ENCODE measurements at places on chromosomes 7 and 10. TPM values are rescaled to one million over a fixed set of nuclear protein-coding genes. Genes with fewer than 3 reads are reported as not detected.

Gene TMEM178B
- total RNA-seq = 2.9 TPM

Gene PNLIPRP3
- not detected for total RNA-seq

Gene EVX1
- total RNA-seq = not detected

Gene COL17A1
- 2.3 TPM for total RNA-seq

Gene GPR22
- total RNA-seq = not detected

Gene SLC13A4
- 0.28 TPM for total RNA-seq

Gene ZNF800
- 9.2 TPM for total RNA-seq

Gene ALOX5
- total RNA-seq = 0.96 TPM

Gene MMP21
- not detected for total RNA-seq

Gene CRYGN
- total RNA-seq = not detected

Gene CALCR
- total RNA-seq = not detected

Gene C10orf62
- total RNA-seq = not detected

Gene KCNH2
- total RNA-seq = 11.1 TPM

Gene CALHM1
- 0.06 TPM for total RNA-seq

DNA sequence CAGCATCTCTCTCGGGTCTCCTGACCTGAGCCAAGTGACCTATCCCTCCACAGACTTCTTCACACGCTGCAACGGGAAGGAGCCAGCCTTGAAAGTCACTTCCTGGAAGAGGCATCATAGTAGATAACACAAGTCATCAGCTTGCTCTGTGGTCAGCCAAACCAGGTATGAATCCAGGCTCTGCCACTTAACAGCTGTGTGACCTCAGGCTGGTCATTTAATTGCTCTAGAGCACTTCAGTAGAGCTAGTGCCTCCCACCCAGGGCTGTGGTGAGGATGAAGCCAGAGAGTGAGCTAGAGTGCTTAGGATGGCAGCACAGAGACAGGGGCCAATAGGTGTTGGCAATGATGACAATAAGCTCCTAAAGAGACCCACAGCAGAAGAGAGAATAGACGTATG lies 247.7 kb upstream of the ZMIZ1 start:
- no peak overlapping the region for H3K4me3 ChIP-seq
- no peak overlapping the region for H3K27ac ChIP-seq
- no peaks in the 10 kb centered on the region for H3K36me3 ChIP-seq

- H3K27me3 ChIP-seq = no peaks in the 10 kb centered on the region
- no peaks in the 10 kb centered on the region for H3K4me1 ChIP-seq
- no peak overlapping the region for H3K27ac ChIP-seq
- no peak for DNase-seq
- no peak overlapping the region for H3K4me3 ChIP-seq
Observed at GRCh38 chr7:15239801-15240200, 322.0 kb downstream of the AGMO start.

GRCh38 chr10:29804025-29804852 lies 169.5 kb upstream of the SVIL start:
- DNase-seq = no peak
- no peak overlapping the region for H3K27ac ChIP-seq
- H3K36me3 ChIP-seq = no peaks in the 10 kb centered on the region

DNA sequence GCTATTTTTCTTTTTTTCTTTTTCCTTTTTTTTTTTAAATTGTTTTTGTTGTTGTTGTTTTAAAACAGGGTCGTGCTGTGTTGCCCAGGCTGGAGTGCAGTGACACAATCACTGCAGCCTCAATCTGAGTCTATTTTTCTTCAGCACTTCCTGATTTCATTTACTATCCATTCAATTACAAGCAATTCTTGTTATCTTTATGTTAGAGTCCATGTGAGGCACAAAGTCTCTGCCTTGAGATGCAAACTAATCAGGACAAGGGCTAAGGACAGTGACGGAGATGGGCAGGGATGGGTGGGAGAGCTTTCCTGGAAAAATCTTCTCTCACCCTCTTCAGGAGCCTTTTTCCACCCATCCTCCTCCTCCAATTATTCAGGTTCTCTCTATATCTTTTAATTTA lies 157.3 kb upstream of the AUTS2 start:
- DNase-seq = no peak
- no peak overlapping the region for H3K27ac ChIP-seq
- H3K27me3 ChIP-seq = no peaks in the 10 kb centered on the region
- no peaks in the 10 kb centered on the region for H3K36me3 ChIP-seq

DNA sequence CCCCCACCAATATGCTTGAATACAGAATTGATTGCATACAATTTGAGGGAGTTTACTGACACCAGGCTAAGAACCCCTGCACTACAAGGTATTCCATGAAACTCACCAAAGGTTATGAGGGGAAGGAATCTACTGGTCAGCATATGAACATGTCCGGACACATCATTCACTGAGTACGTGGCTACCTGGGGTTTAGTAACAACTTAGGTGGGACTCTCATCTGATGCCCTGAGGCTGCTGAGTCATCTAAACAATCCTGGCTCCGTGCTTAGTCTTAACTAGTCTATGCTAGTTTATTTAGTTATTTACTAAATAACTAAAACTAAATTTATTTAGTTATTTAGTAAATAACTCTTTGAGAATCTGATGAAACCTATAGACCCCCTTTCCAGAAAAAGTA lies 11.3 kb downstream of the PI4K2A start:
- H3K27me3 ChIP-seq = no peaks in the 10 kb centered on the region
- H3K4me1 ChIP-seq = peaks cover 10% of the 10 kb centered on the region
- no peak for DNase-seq
- no peak overlapping the region for H3K4me3 ChIP-seq
- H3K36me3 ChIP-seq = peaks cover 7% of the 10 kb centered on the region
- H3K27ac ChIP-seq = no peak overlapping the region

- DNase-seq = no peak
- H3K4me3 ChIP-seq = no peak overlapping the region
- peaks cover 24% of the 10 kb centered on the region for H3K4me1 ChIP-seq
- no peaks in the 10 kb centered on the region for H3K36me3 ChIP-seq
- H3K27ac ChIP-seq = no peak overlapping the region
Observed at GRCh38 chr7:47502240-47502877, 79.6 kb downstream of the TNS3 start.

DNA sequence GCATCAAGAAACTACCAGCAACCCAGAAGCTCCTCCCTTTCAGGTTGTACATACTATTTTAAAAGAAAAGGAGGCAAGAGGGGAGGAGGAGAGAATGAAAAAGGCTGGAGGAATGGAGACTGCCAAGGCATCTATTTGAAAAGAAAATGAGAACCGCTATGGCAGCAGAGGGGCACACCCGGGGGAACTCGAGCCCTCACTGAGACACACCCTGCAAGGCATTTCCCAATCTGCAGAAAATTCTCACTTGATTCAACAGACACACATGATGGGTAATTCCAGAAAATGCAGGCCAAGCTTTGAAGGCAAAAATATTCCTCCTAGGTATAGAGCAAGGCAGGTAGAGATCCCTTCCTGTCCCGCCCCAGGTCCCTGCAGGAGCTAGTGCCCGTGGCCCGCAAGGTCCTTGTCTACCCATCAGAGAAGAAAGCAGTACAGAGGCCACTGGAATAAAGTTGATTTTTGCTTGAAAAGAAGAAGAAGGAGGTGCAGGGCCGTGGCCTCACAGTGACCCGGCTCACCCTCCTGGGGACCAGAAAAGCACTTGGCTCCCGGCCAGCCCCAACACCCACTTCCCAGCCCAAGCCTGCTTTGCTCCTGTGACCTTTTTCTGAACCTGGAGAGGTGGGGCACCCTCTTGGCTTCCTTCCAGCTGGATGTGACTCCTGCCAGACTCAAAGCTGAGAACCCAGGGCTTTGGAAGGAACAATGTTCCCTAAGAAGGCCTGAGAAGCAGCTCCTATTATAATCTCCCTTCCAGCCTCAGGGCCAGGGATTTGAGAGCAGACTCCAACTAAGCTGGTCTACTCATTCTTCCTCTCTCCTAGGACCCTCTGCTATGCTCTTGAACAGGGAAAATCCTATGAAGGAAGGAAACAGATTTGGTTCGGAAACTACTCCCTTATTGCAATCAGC lies 6.2 kb upstream of the PIK3CG start:
- no peaks in the 10 kb centered on the region for H3K4me1 ChIP-seq
- no peak overlapping the region for H3K4me3 ChIP-seq
- H3K27me3 ChIP-seq = no peaks in the 10 kb centered on the region
- DNase-seq = no peak

DNA sequence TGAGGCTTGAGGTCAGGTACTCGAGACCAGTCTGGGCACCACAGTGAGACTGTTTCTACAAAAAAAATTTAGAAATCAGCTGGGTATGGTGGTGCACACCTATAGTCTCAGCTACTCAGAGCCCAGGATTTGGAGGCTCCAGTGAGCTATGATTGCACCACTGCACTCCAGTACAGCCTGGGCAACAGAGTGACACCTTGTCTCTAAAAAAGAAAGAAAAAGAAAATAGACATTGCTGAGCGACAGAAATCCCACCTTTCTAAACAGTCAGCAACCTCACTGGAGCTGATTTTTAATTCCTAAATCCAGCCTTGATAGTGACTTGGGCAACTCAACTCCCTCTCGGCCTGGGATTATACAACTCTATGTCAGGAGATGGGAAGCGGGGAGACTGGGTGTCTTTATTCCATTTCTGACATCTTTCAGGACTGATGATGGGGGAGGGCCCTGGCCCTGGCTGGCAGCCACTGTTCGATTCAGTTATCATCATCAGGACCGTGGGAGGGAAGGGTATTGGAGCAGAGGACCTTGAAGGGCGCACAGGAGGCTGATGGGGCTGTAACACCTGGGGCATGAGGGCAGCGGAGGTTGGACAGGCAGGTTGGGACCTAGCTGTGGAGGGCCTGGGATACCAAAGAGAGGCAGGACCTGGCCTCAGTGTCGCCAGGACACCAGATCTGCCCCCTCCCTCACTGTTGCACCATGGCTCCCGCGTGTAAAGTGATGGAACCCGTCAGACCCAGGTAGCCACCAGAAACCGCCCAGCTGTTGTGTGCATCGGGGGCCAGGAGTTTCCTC lies 14.7 kb downstream of the HSPB1 start:
- DNase-seq = no peak
- peak overlapping the region; percentile 73 for H3K27ac ChIP-seq
- H3K4me1 ChIP-seq = peaks cover 15% of the 10 kb centered on the region
- H3K4me3 ChIP-seq = peak overlapping the region; percentile 8

DNA sequence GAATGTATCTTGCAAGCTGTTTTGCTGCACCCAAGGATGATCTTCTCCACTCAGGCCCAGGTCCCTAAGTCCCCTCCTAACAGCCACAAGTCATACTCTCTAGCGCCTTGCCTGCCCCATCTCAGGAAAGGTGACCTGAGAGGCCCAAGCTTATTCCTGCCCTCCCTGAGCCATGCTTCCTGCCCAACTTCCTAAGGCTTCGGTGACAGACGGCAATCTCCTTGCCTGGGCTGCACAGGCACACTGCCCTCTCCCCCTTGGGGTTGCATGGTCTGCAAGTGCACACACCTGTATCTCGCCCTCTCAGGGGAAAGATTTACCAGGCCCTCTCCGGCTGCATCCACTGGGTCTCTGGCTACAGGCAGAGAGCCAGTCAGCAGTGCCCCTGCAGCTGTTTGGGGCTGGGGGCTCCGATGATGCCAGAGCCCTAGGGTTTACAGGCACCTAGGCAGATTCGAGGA lies 771 bp upstream of the ADIRF start:
- no peaks in the 10 kb centered on the region for H3K36me3 ChIP-seq
- DNase-seq = no peak
- H3K4me3 ChIP-seq = no peak overlapping the region
- H3K27ac ChIP-seq = no peak overlapping the region
- H3K27me3 ChIP-seq = peaks cover 18% of the 10 kb centered on the region
- peaks cover 35% of the 10 kb centered on the region for H3K4me1 ChIP-seq

DNA sequence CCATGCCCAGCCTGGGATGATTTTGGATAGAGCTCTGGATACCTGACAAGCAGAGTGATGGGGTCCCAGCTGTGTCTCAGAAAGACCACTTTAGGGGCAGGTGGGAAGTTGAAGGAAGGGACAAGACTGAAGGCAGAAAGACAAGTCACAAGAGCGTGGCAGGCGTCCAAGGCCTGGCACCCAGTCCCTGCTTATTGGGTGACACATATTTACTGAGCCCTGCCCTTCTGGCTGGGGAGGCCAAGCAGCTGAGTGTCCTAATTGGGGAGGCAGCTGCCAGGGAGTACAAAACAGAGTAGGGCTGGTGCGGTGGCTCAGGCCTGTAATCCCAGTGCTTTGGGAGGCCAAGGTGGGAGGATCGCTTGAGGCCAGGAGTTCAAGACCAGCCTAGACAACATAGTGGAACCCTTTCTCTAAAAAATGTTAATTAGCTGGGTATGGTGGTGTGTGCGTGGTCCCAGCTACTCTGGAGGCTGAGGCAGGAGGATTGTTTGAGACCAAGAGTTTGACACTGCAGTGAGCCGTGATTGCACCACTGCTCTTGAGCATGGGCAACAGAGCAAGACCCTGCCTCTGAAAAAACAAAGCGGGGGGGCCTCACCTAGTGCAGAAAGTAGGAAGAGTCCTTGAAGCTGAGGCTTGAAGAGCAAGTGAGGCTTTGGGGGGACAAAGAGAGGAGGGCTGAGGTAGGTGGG lies 53.0 kb upstream of the GTF2I start:
- H3K4me1 ChIP-seq = peaks cover 4% of the 10 kb centered on the region
- no peak overlapping the region for H3K4me3 ChIP-seq
- H3K36me3 ChIP-seq = no peaks in the 10 kb centered on the region
- no peak overlapping the region for H3K27ac ChIP-seq
- no peak for DNase-seq

- H3K36me3 ChIP-seq = no peaks in the 10 kb centered on the region
- no peak overlapping the region for H3K27ac ChIP-seq
- no peak overlapping the region for H3K4me3 ChIP-seq
- DNase-seq = no peak
- H3K27me3 ChIP-seq = no peaks in the 10 kb centered on the region
Observed at GRCh38 chr7:111081546-111082267, 9.2 kb upstream of the LRRN3 start.

DNA sequence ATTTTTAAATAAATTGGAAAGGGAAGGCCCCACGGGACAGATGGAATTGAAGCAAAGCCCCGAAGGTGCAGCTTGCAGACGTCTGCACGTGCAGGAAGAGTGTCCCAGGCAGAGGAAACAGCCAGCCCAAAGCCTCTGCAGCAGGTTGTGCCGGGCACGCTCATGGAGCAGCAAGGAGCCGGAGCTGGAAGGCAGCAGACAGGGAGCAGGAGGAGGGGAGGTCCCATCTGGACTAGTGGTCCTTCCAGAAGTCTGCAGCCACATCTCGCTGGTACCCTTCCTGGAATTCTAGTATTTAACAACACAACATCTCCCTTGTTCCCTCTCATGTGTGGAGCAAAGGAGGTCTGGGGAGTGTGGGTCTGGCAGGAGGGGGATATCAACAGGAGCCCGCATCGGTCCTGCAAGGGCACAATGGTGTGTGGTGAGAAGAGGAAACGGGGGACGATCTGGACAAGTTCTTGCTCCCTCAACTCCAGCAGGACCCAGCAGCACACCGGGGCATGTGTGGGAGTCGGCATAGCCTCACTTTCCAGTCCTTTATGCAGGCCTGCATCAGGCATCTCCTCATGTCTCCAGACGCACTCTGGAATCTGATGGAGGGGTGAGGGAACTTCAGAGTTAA lies 169.3 kb downstream of the GRID1 start:
- H3K27ac ChIP-seq = no peak overlapping the region
- no peaks in the 10 kb centered on the region for H3K36me3 ChIP-seq
- no peak for DNase-seq
- H3K27me3 ChIP-seq = no peaks in the 10 kb centered on the region
- H3K4me3 ChIP-seq = no peak overlapping the region
- H3K4me1 ChIP-seq = no peaks in the 10 kb centered on the region
